Activated CD4-positive, CD25-positive, alpha-beta regulatory T cell treated with anti-CD3 and anti-CD28 coated beads, Interleukin-2, amount 50 U/mL, for 16 hours (primary cell): ENCODE measurements at places on chromosomes 7 and 10.

GRCh38 chr10:1600861-1601260 is 136.5 kb downstream of the ADARB2 start:
- no peak for DNase-seq

GRCh38 chr7:41203542-41203941 is 499.3 kb downstream of the INHBA start:
- no peak for DNase-seq

- no peak for DNase-seq
These were observed 220.6 kb downstream of the CCDC3 start for GRCh38 chr10:12780634-12781601.

GRCh38 chr10:70502406-70502805 is 23.8 kb downstream of the PALD1 start:
- no peak for DNase-seq

GRCh38 chr7:33727315-33727714 is 178.0 kb upstream of the BMPER start:
- no peak for DNase-seq

DNA sequence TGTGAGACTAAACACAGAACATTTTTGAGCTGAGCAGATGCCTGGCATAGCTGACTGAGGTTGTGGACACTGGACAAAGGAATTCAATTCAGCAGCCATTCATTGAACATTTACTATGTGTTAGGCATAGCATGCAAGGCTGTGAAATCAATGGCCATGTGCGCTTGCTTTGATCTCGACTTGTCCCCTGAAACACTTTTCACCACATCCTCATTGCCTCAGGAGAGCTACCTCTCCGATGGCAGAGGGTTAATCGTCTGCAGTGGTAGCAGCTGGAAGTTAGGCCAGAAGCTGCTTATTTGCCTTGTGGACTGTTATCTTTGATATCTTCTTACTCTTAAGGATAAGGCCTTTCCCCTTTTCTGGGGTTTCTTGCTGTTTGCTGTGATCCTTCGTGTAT is 297.8 kb downstream of the AUTS2 start:
- DNase-seq, result no peak

GRCh38 chr10:127470911-127471310 is 78.2 kb upstream of the NPS start:
- no peak for DNase-seq

GRCh38 chr10:79272353-79272752 is 74.9 kb upstream of the PPIF start:
- DNase-seq, result no peak

DNA sequence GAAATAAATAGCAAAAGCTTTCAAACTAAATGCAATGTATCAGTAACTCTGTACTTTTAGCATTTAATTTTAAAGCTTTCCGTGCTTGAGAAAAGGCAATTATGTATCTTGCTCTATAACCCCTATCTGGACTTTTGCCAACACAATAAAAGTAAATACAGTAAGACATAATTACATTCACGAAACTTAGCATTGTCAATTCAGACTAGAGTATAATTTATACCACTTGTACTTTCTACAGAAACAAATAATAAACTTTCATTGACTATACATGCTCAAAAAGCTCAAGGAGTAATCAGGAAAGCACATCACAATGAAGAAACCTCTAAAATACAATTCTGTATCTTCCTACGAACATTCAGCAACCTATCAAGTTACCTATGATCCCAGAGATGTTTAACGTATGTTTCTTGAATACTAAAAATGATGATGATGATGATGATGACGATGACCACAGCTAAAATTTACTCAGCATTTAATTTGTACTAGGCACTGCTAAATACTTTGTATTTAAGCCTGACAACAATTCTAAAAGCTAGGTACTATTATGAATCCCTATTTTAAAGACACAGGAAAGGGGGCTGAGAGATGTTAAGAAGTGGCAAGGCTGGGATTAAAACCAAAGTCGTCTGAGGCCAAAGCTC is 44.9 kb downstream of the MINDY3 start:
- DNase-seq, result no peak

DNA sequence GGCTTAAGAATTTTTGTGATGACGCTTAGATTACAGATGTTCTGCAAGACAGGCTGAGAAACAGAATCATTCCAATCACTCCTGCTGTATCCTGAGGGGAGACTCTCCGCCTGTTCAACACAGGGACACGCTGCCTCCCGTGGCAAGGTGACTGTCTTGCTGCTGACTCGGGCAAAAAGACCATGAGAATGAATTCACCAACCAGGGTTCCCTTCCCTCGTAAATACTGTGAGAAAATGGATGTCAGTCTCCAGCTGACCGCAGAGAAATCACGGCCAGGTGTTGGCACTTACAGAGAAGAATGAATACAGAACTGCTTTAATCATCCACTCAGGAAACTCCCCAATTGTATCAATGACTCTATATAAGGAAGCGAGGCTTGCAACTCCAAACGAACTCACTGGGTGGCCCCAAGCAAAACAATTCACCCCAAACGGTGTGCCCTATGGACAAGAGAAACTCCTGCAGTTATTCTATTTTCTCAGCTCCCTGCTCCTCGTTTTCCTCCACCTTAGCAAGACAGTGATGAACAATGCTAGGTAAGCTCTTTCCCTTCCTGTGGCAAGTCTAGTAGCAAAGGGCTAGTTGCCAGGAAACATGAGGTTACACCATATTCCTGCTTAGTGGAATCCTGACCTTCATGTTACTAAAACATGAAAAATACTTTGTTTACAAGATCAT is 22.8 kb downstream of the GNA12 start:
- no peak for DNase-seq

DNA sequence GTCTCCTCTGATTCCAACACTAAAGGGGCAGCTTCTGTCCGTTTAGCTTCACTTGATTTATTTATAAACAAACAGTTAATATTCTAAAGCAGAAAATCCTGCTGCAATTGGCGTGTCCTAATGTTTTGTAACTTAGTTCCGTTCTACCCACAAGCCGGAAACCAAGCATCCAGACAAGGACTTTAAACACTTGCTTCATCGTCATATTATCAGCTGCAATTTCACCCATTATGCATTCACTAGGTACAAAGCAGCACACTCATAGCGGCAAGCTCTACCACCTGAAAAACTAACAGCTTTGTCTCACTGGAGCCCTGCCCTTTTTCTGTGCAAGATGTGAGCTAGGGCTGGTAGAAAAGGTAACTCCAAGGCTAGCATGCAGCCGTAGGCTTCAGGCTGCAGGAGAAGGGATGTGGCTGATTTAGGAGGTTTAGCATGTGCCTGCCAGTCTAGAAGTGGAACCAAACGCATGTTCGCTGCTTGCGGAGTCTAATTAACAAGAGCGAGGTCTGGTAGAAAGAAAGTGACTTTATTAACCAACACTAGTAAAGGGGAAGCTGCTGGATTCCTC is 43.7 kb upstream of the BPGM start:
- no peak for DNase-seq

DNA sequence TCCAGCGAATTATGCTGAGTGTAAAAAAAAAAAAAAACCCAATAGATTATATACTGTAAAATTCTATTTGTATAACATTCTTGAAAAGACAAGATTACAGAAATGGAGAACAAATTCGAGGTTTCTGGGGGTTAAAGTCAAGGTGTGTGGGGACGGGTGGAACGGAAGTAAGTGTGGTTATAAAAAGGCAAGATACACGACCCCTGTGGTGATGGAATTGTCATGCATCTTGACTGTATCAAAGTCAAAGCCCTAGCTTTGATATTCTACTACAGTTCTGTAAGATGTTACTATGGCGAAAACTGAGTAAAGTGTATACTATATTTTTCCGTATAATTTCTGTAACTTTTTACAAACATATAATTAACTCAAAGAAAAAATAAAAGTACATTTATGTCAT is 718.2 kb upstream of the PCDH15 start:
- no peak for DNase-seq

- DNase-seq, result peak; percentile 1
These were observed 43.2 kb downstream of the BTRC start for GRCh38 chr10:101397140-101397539.

- no peak for DNase-seq
These were observed 32.3 kb downstream of the NOD1 start for GRCh38 chr7:30446266-30446665.

GRCh38 chr7:14773729-14774271 is 128.8 kb downstream of the DGKB start:
- no peak for DNase-seq

DNA sequence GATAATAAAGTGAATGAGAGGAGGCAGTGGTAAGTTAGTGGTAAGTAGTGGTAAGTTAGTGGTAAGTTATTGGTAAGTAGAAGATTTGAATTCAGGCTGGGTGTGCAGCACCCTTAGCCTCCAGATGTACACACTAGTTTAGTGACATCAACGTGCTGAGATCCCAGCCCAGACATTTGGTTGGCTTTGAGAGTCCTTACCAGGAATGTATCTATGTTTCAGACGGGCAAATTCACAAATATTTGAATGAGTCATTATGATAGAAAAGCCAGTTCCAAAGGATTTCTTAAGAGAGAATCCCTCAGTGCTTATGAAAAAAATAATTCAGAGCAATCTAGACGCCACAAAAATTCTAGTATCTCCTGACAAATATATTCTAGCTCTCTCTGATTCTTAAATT is 70.0 kb downstream of the ARL4A start:
- DNase-seq, result no peak

DNA sequence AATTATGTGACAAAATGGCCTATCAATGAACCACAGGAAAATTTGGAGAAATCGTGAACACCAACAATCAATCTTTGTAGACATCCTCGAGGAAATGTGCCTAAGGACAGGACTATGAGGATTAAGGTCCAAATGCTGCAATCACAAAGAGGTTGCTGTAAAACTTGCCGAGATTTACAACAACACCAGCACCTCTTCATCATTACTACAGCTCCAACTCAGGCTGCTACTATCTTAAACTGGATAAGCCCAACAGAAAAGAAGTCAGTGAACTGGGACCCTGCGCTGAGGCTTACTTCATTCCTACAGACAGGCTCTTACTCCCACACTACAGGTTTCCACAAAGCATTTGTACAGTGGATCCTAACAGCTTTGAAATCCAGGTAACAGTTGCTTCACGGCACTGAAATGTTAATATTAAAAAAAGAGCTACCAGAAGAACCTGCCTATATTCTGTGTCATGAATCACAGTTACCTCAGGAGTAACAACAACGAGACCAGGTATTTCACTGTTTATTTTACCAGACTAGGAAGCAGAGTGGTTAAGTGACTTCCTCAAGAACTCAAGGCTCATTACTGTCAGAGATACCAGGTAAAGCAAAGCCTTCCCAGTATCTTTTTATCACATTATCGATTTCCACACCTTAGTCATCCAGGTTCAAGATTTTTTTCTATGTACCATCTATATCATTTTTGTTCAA is 23.9 kb downstream of the CACUL1 start:
- no peak for DNase-seq

DNA sequence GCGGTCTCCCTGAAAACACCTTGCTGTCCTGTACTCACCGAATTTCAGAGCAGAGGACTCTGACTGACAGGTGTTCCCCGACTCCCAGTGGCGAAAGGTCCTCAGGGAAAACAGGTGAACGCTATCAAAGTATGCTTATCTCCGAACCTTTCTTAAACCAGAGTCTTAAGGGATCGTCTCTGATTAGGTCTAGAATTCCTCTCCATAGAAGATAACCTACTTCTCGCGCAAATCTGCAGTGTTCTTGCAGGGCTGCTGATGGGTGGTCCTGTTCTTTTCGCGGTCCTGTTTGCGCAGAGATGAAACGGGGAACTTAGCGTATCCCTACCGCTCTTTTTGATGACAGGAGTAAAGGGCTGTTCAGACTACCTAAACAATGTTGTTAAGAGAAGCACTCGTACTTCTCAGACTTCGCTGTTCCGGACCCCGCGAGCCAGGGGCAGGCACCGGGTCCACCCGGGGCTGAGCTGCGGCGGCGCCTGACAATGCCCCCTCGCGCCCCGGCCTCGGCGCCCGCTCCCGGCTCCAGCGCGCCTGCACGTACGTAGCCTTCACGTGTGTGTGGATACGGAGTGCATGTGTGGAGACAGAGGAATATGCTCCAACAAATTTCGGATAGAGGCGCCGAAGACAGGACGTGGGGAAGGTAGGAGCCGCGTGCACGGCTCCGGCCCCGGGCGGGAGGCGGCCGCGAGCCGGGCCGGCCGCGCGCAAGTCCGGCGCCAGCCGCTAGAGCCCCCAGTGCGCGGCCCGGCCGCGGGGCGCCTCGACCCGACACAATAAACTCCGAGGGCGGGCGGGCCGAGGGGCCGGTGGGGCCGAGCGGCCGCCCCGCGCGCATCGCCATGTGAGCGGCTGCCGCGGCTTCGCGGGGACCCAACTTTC is 766 bp upstream of the ZMYND11 start:
- peak; percentile 2 for DNase-seq

DNA sequence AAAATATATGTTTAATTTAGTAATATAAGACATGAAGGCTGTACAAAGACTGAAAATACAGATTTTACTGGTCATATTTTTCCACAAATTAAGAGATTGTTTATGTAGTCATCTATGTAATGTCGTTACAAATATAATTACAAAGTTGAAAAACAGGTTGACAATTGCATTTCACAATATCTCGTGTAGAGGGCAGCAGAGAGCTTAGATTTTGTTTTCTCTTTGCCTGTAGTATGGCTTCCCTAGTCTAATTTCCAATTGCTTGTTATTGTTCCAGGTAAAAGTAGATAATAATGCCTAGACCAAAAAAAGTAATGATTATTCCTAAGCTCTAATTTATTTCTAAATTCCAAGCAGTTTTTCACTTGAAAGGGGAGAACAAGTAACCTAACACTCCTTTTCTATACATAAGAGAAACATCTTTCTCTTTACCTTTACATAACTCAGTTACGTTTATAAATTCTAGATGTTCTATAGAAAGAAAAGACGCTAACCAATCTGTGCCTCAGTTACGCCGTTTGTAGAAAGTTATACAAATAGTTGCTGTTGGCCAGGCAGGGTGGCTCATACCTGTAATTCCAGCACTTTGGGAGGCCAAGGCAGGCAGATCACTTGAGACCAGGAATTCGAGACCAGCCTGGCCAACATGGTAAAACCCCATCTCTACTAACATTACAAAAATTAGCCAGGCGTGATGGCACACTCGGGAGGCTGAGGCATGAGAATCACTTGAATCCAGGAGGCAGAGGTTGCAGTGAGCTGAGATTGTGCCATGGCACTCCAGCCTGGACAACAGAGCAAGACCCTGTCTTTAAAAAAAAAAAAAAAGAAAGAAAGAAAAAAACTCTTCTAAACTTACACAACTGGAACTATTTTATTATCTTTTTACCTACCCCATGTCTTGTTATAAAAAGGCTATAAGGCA is 30.0 kb downstream of the NET1 start:
- no peak for DNase-seq

DNA sequence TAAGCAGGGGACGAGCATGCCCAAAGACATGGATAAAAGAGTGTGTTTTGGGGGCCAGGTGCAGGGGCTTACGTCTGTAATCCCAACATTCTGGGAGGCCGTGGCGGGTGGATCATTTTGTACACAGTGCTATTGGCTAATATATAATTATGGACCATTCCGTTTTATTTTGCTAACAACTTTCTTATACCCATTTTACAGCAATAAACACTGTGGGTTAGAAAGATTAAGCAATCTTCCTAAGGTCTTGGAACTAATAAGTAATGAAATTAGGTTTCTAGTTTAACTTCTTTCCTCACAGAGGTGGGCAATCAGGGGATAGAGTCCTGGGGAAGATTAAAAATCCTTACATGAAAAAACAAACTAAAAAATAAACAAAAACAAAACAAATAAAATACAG is 3.4 kb downstream of the GGCT start:
- no peak for DNase-seq
